ENCODE measurements at places on chromosomes 1 and 21.

DNA sequence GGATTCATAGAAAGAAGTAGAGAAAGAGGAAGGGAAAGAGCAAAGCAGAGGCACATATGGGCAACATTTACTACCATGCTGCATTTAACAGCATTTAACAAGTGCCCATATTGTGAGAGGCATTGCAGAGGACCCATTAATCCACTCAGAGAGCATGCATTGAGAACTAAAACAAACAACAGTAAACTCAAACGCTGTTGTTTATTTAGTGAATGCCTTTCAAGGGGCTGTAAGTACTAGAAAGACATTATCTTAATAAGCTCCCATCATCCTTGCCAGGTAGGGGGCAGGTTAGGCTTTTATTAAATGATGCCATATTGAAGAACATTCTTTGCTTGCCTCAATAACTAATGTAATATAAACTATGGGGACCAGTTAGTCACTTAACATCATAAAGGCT is 254.3 kb upstream of the DAB1 start:
- DNase-seq = no peak

- no peak for DNase-seq
These were observed 36.7 kb upstream of the GOLT1A start for GRCh38 chr1:204250428-204251030.

DNA sequence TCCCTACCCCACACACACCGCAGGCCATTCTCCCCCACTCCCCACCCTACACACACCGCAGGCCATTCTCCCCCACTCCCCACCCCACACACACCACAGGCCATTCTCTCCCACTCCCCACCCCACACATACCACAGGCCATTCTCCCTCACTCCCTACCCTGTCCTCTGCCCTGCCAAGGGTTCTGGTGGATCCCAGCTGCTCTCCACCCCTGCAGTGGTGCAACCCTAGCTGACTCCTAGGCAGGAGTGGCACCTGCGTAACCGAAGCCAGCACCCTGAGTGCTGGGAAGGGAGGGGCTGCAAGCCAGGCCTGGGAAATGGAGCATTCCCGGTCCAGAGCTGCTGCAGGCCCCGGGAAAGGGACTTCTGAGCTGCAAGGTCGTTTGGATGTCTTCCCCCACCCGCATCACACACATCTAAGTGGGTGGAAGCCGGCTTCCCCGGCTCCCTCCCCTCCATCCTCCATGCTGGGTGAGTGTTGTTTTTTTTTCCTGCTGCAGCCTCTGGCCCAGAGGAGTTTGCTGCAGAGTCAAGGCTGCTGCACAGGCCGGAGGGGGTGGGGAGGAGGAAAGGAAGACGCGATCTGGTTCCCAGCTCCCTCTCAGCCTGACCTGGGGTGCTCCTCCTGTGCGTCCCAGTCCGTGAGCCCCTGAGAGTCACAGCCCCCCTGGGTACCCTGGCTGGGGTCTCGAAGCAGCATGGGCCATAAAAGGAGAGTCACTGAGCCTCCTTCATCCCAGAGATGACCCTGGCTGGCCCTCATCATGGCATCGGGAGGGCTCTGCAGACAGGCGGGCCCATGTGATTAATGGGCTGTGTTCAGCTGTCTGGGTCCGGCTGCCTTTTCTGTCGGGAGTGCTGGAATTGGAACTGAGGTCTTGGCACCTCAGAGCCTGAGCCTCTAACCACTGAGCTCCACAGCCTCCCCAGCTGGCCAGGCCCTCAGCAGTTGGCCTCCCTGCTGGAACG is 16.1 kb downstream of the H6PD start:
- no peak for DNase-seq

DNA sequence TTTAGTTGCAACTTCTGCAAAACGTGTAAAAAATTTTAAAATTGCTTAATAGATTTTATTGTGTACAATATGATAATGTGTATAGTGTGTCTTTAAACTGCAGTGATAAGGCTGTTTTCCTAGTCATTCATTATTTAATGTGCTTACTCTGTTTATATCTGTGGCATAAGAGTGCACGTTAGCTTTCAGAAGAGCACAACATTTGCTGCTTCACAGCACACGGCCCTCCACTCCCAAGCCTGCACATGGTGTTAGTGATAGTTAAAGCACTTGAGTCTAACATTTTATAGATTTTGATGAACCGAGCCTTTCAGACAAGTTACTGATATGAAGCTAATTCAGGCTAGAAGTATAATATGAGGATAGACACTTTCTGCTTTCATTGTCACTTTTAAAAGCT is 120.6 kb downstream of the ADGRL2 start:
- DNase-seq = no peak

DNA sequence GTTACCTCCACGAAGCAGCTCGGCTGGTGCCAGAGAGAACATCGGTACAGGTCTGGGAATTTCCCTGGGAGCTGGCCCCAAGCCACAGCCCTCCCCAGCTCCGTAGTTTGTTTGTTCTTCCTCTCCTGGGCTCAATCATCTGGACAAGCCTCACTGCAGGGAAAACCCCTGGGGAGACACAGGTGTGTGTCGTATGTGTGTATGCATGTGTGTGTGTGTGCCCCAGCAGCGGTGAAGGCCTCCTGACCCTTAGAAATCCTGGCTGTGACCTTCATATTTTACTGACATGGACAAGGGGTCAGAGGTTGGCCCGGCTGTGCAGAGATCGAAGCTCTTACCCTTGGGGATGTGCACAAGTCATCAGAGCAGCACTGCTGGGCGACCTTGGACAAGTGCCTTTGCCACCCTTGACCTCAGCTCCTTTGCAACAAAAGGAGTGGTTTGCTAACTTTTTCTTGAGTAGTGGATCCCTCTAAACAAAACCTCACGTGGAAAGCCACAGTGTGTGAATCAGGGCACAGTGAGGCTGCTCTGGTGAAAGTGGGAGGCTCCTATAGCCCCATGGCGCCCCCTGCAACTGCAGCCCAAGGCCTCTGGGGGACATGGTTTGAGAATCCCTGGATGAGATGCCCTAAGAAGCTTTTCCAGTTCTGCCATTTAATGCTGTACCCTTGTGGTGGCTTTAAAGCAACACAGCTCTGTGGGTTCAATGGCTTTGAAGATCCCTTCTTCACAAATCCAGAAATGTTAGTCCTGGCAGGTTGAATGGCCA is 12.3 kb upstream of the IL22RA1 start:
- DNase-seq = no peak

- no peak for DNase-seq
These were observed 18.4 kb downstream of the DYNLT5 start for GRCh38 chr1:66770694-66771093.

- DNase-seq = no peak
These were observed 42.1 kb upstream of the TP53BP2 start for GRCh38 chr1:223887747-223888418.

GRCh38 chr1:189158155-189158554 is 1319.5 kb downstream of the BRINP3 start:
- no peak for DNase-seq

- DNase-seq = no peak
These were observed 40.4 kb downstream of the RIMS3 start for GRCh38 chr1:40625076-40625475.

DNA sequence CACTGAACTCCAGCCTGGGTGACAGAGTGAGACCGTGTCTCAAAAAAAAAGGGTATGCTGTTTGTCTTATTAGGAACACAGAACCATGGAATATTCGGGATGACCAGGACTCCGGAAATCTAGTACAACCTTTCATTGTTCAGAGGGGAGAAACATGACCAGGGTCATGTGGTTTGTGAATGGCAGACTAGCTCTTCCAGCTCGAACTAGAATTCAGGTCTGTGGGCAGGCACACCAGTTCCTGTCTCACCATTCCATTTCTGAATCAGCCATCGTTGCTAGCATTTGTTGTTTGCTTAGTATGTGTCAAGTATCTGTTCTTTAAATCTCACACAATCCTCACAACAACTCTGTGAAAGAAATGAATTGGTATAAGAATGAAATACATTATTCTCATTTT is 50.9 kb downstream of the MDM4 start:
- no peak for DNase-seq

DNA sequence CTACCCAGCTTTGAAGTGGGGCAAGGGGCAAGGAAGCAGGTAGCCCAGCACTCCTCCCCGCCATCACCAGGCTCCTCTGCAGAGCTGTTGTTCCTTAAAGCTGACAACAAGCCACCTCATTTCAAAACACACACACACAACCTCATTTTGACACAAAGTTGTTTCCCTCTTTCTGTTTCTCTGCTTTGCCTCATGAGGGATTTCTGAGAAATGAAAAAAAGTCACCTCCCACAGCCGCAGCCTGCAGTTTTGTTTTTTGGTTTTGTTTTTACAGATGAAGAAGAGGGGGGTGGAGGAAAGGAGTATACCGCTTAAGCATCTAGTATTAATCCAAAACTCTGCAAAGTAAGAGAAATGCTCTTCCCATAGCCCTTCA is 12.1 kb downstream of the MCL1 start:
- DNase-seq = no peak

DNA sequence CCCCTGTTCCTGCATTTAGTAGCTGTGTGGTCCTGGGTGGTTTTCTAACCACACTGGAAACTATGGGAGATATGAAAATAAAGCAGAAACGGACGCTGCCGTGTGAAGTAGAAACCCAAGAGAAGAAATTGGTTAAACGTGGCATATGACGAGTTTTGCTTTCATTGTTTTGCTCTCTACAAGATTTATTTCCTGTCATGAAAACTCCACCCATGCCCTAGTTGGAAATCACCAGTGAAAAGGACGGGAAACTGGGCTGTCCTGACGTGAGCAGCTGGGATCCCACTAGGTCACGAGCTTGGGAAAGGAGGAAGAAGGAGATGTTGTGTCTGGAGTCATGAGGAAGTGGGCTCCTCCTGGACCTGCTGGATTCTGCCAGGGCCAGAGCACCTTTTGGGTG is 120.8 kb upstream of the GADD45A start:
- DNase-seq = no peak

DNA sequence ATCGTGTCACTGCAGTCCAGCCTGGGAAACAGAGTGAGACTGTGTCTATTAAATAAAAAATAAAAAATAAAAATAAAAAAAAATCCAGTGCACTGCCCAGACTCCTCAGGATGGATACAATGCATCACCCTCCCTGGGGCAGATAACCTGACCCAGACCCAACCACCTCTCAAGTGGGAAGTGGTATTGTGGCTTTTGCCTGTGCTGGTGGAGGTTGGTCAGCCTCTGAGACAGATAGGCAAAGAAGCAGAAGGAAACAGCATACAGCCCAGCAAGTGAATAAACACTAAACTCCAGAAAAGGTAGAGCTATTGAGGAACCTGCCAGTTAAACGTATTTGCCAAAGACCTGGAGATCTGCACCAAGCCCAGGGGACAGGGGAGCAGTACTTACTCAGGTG is 22.0 kb downstream of the HHIPL2 start:
- no peak for DNase-seq

DNA sequence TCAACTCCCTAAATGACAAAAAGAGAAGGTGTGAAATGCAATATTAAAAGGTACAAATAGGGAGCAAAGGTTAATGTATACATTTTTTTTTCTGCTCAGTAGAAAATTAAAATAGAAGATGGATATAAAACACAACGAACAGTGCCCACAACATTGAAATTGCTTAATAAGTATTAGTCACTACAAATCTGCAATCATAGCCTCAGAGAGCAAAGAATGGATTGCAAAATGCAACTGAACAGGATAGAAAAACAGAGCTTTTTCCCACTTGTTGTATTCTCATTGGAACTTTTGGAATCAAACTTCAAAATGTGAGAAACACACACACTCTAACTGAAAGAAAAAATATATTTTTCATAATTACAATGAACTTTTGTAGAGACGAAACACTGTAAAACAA is 552.2 kb upstream of the NCAM2 start:
- DNase-seq = no peak

- peak; percentile 16 for DNase-seq
These were observed 143.0 kb upstream of the GRIK3 start for GRCh38 chr1:37177230-37177864.

GRCh38 chr1:221263831-221264767 is 384.9 kb downstream of the HLX start:
- peak; percentile 29 for DNase-seq

GRCh38 chr1:61436491-61437120 is 288.3 kb downstream of the TM2D1 start:
- no peak for DNase-seq

- no peak for DNase-seq
These were observed 67.8 kb upstream of the POU3F1 start for GRCh38 chr1:38114241-38115026.

DNA sequence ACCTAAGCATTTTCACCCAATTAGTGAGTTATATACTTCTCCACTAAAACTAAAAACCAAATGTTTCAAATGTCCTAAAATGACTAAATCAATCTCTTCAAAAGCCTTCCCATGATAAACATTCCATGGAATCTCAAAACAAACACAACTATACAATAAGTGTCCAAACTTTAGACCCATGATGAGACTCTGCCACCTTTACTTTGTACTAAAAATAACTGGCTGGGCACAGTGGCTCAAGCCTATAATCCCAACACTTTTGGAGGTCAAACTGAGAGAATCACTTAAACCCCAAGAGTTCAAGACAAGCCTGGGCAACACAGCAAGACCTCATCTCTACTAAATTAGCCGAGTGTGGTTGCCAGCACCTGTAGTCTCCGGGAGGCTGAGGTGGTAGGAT is 87.4 kb downstream of the EIF4G3 start:
- DNase-seq = no peak

DNA sequence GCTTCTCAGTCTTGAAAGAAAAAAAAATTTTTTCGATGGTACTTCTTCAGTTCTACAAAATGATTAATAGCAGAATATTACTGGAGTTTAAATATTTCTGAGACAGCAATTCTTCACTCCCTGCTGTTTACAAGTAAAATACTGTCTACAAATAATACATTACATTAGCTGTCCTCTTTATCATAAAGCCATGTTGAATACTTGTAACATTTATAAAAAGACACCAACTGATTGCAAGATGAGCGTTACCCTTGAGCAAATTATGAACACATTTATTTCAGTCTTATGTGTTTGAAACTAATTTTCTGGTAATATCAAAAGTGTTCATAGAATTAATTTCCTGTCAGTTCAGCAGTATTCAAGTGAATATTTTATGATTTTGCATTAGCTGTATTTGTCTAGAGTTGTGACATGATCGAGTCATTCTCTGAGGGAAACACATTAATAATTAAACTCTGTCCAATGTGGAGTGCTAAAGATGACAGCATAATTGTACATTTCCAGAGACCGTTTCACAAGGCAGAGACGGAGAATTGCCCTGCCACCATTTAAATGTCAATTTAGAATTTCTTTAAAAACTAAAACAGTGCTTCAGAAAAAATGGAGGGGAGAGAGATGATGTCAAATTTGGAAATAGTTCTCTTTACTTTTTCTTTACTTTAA is 1359.0 kb upstream of the ADGRL4 start:
- no peak for DNase-seq

DNA sequence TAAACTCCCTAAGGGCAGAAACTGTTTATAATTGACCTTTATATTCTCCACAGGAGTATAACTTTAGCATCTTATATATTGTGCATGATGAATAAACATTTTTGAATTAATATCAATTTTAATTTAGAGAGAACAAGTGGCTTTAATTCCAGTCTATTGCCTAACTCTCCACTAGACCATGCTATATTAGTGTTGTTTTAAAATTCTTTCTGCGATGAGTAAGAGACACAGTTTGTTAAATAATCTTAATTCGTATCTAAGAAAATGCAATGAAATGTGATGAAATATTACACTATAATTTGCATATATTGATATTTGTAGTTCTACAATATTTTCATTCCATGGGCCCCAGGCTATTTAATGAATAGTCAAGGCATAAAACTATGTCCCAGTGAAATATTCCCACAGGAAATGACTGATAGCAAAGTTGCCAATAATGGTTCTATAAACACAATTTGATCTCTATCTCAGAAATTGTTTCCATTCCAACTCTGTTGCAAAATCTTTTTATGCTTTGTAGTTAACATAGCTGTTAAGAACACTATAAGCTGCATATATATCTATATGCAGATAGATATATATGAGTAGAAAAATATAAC is 2.9 kb upstream of the SYDE2 start:
- no peak for DNase-seq

All from GM19239 (cell line).